OCI-M1 (cell line): ENCODE measurements at places on chromosomes 4 and X.

DNA sequence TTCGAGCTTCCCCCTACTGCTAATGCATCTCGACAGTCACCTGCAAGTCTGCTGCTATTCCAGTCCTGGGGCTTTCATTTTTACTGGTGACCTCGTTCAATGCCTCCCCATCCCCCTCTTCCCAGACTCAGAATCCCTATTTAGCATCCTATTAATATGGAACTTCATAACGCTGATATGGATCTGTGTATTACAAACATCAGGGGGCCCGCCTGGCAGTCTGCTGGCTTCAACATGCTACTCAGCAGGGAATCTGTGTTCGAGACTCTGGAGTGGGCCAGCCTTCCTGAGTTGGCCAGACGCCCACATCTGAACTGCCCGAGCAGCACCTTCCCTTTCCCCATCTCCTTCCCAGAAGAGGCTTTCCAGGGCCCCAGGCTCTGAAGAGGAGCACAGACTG, 173.9 kb upstream of the PPARGC1A start:
- DNase-seq, result no peak

DNA sequence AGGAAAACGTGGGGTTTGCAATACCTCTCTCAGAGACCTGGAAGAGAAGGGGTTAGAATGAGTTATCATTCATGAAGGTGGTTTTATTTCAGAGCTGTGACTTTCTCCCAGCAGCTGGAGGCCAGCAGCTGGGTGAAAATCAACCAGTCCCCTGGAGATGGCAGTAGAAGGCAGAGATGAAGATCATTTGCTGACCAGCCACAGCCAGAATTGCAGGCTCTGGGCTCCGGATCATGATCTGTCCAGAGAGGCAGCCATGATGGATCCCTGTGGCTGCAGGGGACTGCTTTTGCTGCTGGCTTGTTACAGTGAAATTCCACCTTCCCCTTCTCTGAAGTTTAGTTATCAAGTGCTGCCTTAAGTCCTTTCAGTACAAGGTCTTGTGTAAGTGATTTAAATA, 46.9 kb upstream of the TAB3 start:
- DNase-seq, result peak; percentile 72

DNA sequence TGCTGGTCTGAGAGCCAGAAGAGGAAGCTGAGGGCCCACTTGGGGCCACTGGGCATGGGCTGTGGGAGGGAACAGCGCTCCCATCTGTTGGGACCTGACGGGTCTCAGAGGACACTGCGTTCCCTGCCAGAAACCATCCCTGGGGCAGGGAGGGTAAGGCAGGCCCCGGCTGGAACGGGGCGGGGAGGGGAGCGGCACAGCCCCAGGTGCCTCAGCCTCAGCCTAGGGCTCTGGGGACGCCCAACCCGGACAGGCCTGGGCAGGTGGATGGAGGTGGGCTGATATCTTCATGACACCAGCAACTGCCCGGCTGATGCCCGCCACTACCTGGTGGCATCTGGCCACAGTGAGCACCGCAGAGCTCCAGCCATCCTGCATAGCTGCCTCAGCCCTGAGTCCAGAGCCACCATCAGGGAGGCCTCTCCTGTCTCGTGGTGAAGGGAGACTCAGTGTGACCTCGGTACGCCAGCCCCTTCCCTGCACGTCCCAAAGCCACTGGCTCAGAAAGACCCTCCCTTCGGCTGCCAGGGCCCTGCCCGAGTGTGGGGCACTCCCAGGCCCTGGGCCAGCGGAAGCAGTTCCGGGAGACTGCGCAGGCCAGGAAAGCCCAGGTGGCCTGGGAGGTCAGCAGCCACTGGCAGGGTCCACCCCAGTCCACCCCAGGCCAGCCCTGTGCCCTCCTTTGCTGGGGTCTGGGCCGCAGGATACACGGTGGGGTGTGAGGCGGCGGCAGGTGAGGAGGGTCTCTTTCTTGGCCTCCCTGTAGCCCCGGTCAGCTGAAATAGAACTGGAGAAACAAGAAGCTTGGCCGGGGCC, 34.6 kb upstream of the FGFR3 start:
- no peak for DNase-seq

GRCh38 chr4:148196164-148196563, 246.1 kb downstream of the NR3C2 start:
- DNase-seq, result peak; percentile 34

DNA sequence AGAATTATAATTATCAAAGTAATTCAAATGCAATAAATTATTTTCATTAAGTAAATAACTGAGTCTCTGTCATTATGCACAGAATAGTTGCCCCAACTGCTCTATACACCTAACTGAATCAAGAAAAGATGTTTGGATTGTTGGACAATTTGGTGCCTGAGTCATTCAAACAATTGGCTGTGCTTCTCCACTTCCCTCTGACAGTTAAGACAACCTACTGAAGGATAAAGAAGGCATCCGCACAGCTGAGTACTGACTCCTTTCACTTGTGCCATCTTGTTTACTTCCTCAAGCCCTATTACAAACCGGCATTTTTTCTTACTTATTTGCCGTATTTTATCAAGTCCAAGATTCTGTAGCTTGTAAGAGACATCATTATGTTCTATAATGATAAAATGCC, 110.6 kb upstream of the C1QTNF7 start:
- no peak for DNase-seq

DNA sequence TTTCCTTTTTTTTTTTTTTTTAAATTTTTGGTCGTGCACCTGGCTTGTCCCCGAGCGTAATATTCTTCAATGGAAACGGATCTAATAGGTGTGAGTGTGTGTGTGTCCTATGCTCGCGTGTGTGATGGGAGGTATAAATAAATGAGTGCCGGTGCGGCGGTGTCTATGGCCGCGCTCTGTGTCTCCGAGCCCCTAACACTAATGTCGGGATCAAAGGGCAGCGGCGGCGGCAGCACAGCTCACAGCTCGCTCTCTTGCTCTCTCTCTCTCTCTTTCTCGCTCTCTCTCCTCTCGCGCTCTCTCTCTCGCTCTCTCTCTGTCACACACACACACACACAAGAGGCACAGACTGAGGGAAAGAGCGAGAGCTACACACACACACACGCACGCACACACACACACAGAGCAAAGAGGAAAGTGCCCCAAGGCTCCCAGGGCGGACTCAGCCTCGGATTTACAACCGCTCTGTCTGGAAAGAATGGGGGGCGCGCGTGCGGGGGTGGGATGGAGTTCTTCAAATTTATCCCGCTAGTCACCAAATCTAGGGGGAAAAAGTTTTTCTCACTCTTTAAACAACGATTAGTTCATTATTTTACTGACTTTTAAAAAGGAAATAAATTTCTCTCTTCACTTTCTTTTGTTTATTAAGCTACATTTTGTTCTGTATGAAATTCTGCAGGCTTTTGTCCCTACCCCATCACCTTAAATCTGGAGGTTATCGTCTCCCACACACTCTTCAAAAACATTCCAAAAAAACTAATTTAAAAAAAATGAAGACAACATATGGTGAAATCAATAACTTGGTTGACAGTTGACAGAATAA, at the start of gene ZNF827:
Gene ZNF827, minus strand, starts transcription at position 206 of the 823 bp plus-strand sequence. CDS start 416 bp downstream, outside the sequence.
- DNase-seq, result peak; percentile 91

DNA sequence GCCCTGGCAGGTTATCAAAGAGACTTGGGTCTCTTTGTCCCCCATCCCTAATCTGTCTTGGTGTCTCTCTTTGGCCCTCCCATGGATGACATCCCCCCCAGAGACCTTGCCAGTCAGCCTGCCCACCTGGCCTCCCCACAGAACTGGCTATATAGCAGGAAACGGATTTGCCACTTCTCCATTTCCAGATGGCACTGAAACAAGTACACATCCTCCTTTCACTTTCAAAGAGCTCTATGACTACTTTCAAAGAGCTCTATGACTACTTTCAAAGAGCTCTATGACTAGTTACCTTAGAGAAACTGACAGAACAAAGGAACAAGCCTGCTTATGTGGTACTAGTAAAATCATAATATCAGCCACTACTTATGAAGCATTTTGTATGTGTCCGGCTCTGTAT, 175.3 kb downstream of the MAML3 start:
- no peak for DNase-seq

GRCh38 chr4:184153781-184154180, 63.9 kb downstream of the ENPP6 start:
- no peak for DNase-seq
